ENCODE measurements at places on chromosomes 7 and 10.

DNA sequence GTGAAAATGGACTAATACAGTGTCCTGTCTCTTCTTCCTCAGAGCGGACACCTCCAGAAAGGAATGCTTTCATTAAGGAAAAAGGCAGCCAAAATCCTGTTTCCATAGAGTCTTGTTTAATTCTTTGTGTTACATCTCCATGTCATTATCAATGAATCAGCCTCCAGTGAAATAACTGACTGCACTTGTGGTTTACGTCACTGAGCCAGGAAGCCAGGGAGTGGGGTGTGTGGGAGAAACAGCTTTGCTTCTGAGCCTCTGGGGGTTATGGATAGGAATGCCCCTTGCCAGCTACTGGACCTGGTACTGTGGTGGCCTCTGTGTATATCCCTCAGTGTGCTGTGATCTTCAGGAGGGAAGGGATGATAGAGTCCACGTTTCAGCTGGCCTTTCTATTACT, 416.8 kb downstream of the GALNT17 start:
- DNase-seq = no peak

- no peak for DNase-seq
Measured at GRCh38 chr7:35992436-35992835, 160.6 kb upstream of the EEPD1 start.

DNA sequence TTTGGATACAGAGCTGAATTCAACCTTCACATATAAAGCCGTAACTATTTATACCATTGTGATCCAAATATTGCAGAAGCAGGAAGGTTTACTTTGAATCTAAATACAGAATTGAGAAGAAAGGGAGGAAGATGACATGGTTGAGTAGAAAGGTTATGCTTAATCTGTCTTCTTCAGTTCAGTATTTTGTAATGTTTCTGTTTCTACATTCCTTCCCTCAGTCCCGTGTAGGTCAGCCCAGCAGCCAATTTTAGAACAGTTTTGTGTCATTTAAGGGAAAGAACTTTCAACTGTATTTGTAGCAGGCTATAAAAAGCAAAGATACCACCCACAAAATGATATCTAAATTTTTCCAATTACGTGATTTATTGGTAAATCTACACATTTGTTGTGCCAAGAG, 97.4 kb downstream of the CPED1 start:
- no peak for DNase-seq

GRCh38 chr10:31381766-31382316, 62.8 kb downstream of the ZEB1 start:
- DNase-seq = no peak

Measured in NCI-H2227 treated with DMSO at 0.1 percent for 48 hours (cell line).